Brain (organoid and tissue), 16 donors: ENCODE measurements at places on chromosomes 7 and 10. TPM values are rescaled to one million over a fixed set of nuclear protein-coding genes. Genes with fewer than 3 reads are reported as not detected.

DRGX gene
- 0.12 TPM for polyA plus RNA-seq

SPDYE9 gene
- polyA plus RNA-seq: not detected

GRM3 gene
- polyA plus RNA-seq: 23.5 TPM

PSMA2 gene
- polyA plus RNA-seq: 69.3 TPM

IKZF1 gene
- 0.42 TPM for polyA plus RNA-seq

ADRB1 gene
- 1.3 TPM for polyA plus RNA-seq

FAM25G gene
- polyA plus RNA-seq: not detected

ABCB4 gene
- polyA plus RNA-seq: 0.75 TPM

ACBD7 gene
- polyA plus RNA-seq: 35.4 TPM

SRRM3 gene
- 20.5 TPM for polyA plus RNA-seq

BTRC gene
- polyA plus RNA-seq: 9.5 TPM

TMEM273 gene
- 7.4 TPM for polyA plus RNA-seq
